ENCODE measurements at places on chromosomes 4 and X.
A peak's percentile ranks its signal among the peaks of the same experiment; 100 is the strongest.

GRCh38 chr4:8834681-8835220, 36.9 kb downstream of the HMX1 start:
- DNase-seq = no peak

GRCh38 chr4:185838104-185838452, 26.1 kb upstream of the SORBS2 start:
- no peak for DNase-seq

- no peak for DNase-seq
Observed at GRCh38 chr4:57734104-57734670, 624.0 kb upstream of the IGFBP7 start.

GRCh38 chr4:74893171-74893570, 39.7 kb upstream of the PARM1 start:
- DNase-seq = no peak

DNA sequence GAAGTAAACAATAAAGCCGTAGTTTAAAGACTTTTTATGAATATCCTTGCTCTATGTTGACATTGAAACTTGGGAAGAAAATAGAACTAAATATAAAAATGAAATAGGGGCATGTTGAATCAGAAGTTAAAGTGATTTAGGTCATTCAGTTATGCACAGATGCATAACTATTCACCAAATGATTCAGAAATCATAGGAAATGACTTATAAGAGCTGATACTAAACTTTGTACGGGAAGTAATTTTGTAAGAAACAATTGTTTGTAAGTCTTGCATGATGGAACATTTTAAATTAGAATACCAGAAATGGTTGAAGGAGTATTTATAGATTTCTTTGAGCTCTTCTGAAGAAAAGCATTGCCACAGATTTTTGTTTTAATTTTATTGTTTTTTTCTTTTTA, 246.5 kb downstream of the CPE start:
- no peak for DNase-seq

GRCh38 chr4:7076696-7077082, 8.8 kb upstream of the GRPEL1 start:
- DNase-seq = no peak

- peak; percentile 48 for DNase-seq
Observed at GRCh38 chr4:103207673-103208072, 9.5 kb upstream of the CENPE start.

GRCh38 chr4:157558016-157558415, 337.5 kb downstream of the GRIA2 start:
- DNase-seq = no peak

DNA sequence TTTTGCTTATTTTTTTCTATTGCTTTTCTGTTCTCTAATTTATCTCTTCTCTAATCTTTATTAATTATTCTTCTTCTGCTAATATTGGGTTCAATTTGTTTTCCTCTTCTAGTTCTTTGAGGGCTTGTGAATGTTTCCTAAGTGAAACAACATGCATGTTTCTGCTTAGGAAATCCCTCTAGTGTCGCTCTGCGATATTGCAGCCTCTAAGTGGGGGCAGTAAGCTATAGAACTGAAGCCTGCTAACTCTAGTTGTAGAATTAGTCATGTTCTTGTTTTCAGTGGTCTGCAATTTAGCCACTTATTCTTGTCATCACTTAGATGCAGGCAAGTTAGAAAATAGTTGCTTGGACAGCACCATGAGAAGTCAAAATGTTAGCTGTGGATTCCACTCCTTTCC, 222.6 kb downstream of the SPIN4 start:
- peak; percentile 11 for DNase-seq

- no peak for DNase-seq
Observed at GRCh38 chr4:100070868-100071267, 119.4 kb downstream of the DDIT4L start.

DNA sequence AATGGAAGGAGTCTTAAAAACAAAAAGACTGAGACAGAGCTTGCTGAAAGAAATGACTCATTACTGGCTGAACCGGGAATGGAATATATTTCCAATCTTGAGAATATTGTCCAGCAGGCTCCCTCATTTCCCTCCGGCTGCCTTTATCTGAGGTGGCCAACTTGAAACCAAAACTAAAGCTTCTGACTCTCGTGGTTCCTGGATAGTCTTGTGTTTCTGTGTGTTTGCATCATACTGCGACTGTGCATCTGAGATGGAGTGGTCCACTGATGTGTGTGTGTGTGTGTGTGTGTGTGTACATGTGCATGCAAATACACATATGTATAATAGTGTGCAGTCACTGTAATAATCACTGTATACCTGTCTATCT, 145.6 kb upstream of the SCML1 start:
- no peak for DNase-seq

DNA sequence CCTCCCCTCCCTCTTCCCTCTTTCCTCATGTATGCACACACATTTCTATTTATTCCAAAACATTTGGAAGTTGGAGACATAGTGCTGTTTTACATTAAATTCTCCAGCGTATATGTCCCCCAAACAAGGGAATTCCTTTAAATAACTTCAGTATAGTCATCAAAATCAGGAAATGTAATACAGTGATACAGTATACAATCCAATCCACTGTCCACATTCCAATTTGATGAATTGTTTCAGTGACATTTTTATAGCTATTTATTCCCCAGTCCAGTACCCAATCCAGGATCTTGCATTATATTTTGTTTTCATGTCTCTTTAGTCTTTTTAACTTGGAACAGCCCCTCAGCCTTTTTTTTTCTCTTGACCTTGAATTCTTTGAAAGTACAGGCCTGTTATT, 233.0 kb downstream of the DKK2 start:
- no peak for DNase-seq

GRCh38 chr4:154617820-154618317, 5.4 kb upstream of the FGG start:
- DNase-seq = peak; percentile 99

GRCh38 chr4:182886205-182886604, 31.0 kb downstream of the DCTD start:
- DNase-seq = no peak

GRCh38 chrX:26295425-26295824, 79.5 kb downstream of the MAGEB5 start:
- no peak for DNase-seq

GRCh38 chr4:102551958-102552565, 50.9 kb downstream of the NFKB1 start:
- DNase-seq = no peak

GRCh38 chrX:133888984-133889383, 96.4 kb downstream of the GPC3 start:
- DNase-seq = no peak

DNA sequence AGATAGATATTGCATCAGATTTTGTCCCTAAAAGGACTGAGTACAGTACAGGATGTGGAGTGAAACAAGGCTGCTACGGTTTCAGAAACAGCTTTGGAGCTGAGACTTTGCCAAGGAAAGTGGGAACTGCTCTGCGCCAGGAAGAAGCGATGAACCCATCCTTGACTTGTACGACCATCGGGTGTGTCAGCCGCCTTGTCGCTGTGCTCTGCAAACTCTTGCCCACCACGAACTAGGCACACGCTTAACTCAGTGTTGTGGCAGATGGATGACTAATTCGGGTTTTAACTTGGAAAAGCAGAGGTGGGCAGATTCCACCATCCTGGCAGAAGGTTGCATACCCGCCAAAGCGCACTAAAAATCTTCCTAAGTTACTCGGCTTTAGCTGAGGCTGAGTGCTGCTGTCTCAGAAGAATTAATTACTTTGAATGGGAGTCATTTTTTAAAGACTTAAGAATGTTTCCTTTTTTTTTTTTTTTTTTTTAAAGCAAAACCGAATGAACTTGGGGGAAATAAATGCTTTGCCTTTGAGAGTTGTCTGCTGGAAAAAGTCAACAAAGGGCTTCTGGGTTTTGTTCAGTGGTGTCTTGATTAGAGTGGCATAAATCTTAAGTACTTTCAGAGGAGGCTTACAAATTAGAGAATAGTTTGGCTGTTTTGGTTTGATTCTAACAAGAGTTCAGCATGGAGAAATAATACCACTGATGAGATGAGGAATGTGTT, 69.5 kb downstream of the SHROOM2 start:
- no peak for DNase-seq

DNA sequence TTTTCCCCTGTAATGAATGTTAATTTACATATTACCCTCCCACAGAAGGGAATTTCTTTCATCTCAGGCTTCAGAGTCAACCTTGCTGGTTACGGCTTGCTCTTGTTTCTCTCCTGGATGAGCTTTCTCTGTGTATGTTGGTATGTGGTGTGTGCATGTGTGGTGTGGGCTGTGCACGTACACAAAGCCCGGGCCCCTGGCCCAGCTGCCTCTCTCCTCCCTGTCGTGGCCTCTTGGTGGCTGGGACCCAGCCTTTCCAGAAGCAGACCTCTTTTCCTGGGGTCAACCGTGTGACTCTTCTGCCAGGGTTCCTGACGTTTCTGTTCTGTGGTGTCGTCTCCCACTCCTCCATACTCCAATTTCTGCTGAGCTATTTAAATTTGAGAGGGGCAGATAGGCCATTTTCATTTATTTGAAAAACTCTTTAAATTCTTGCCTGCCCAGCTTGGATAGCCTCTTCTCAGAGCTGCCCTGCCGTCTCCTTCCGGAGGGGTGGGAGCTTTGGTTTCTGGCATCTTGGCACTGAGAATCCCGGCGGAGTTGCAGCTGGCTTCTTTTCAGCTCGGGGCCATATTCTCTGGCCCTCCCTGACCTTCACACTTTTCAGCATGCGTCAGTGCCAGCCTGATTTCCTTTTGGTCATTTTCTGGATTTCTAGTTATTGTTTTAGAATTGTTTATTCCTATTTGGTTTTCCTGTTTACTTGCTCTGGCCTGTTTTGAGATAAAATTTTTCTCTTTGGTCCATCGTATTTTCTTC, 25.1 kb downstream of the FHDC1 start:
- no peak for DNase-seq

DNA sequence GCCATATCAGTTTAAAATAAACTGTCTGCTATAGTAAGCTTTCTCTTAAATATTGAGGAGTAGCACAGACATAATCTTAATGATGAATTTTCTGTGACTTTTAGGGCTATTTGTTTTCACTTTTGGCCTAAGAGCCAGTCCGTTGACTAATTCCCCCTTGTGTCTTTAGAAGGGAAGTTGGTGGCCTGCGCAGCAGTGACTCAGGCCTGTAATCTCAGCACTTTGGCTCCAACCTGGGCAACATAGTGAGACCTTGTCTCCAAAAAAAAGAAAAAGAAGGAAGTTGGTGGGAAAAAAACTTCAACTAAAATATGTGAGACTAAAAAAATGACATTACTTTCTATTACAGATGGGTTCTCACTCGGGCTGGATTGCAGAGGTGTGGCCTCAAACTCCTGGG, 3.4 kb downstream of the NCAPG start:
- no peak for DNase-seq

DNA sequence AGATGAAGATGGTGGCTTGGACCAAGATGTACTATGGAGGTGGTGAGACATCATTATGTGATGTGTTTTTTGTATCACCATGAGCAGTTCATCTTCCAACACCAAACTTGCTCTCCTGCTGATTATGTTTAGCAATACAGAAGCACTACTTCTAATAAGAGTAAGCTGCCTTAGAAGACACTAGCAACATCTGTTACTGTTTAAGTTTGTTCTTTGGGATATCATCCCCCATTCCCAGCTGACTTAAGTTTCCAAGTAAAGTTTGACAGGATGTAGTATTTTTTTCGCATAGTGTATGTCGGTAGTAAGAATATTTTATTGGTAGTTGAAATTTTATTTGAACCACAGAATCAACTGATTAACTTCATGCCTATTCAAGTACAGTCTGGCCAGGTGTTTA, 123.5 kb upstream of the BMPR1B start:
- DNase-seq = no peak

- no peak for DNase-seq
Observed at GRCh38 chr4:97038146-97038516, 1105.1 kb downstream of the STPG2 start.

DNA sequence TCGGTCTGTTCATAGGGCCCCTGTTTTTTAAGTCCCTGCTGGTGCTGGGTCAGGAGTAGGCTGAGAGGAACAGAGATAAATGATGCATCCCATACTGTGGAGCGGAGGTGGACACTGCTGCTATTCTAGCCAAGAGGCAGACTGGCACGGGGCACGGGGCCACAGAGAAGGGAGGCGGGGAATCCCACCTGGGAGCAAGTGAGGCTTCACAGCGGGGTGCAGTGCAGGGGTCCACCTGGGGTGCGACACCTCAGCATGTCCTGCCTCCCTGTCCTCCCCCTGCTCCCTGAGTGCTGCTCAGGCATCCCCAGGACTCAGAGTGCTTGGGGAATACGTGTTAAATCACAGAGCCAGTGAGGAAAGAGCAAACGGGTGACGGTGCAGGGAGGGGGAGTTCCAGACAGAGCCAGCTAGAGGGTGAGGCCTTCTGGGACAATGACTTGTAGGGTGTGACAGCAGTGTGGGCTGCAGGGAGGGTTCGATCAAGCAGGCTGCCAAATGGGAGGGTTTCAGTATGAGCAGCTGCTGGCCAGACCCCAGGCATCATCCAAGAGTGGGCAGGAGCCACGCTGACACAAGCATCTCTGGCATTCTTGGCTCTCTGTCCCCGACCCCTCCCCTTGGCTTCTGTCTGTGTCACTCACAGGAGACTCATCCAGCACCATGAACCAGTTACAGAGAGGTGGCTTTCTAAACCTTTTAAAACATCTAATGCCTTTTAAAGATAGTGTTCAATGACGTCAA, 13.7 kb upstream of the HTRA3 start:
- no peak for DNase-seq

- no peak for DNase-seq
Observed at GRCh38 chr4:137967480-137968190, 274.5 kb downstream of the SLC7A11 start.

DNA sequence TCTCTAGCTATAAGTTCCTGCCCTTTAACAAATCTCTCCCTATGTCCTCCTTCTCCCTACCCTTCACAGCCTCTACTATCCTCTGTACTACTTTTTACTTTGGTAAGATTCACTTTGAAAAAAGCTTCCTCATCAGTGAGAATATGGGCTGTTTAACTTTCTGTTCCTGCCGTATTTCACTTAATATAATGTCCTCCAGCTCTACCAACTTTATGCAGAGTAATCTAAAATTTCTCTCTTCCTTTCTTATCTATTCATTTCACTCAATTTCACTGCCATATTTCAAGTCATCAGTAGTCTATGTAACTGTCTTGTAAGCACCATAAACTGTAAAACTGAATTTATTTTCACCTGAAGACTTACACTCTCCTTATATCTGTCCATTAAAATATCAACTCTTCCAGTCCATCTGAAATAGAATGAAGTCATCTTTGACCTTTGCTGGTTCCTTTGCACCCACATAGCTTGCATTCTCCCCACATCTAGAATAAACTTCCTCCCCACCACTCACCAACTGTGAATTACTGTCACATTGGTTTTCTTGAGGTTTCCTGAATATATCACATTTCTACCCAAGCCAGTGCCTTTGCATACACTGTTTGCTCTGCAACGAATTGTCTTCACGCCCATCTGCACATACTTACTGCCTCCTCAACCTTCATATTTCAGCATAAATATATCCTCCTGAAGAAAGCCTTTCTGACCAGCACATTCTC, 54.6 kb downstream of the ARAP2 start:
- DNase-seq = no peak

DNA sequence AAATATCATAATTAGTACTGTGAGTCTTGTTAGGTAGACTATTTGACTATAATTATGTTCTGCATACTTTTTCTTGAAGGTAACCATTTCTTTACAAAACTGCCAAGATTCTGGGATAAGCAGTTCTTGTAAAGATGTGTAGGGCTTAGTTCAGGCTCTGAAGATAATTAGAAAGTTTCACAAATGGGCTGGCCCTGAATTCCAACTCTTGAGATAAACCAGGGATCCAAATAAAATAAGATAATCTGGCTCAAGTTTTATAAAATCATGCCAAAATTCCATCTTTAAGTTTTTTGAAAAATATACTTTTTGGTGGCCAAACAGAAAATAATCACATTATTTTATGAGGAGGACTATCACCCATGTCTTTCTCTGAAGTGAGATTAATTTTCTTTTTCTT, 35.5 kb upstream of the GLRB start:
- no peak for DNase-seq

GRCh38 chrX:47648376-47648775, 2.0 kb downstream of the ELK1 start:
- no peak for DNase-seq

Data from HepG2 (cell line).